Central memory CD4-positive, alpha-beta T cell (primary cell): ENCODE measurements at places on chromosomes 6 and 20.

- no peak for DNase-seq
These were observed 42.0 kb downstream of the BCAS1 start for GRCh38 chr20:54028276-54029011.

GRCh38 chr6:99641270-99641669 is 34.6 kb downstream of the PRDM13 start:
- no peak for DNase-seq

GRCh38 chr6:154261688-154262397 is 94.8 kb downstream of the IPCEF1 start:
- DNase-seq: no peak

DNA sequence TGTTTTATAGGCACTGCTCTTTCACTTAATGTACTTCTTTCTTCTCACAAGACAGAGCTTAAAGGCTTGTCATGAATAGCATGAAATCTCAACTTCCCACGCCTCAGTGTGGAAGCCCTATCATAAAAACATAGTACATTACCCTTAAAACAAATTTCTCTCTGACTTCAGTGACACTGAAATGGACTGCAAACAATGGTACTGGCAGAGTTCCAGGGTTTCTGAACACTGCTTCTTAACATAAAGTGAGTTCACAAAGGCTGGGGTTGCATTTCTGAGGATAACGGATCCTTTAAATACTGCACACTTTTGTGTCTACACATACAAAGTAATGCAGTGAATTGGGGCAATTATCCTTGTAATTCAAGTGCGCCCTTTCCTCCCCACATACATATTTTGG is 32.3 kb upstream of the PLEKHG1 start:
- DNase-seq: no peak

DNA sequence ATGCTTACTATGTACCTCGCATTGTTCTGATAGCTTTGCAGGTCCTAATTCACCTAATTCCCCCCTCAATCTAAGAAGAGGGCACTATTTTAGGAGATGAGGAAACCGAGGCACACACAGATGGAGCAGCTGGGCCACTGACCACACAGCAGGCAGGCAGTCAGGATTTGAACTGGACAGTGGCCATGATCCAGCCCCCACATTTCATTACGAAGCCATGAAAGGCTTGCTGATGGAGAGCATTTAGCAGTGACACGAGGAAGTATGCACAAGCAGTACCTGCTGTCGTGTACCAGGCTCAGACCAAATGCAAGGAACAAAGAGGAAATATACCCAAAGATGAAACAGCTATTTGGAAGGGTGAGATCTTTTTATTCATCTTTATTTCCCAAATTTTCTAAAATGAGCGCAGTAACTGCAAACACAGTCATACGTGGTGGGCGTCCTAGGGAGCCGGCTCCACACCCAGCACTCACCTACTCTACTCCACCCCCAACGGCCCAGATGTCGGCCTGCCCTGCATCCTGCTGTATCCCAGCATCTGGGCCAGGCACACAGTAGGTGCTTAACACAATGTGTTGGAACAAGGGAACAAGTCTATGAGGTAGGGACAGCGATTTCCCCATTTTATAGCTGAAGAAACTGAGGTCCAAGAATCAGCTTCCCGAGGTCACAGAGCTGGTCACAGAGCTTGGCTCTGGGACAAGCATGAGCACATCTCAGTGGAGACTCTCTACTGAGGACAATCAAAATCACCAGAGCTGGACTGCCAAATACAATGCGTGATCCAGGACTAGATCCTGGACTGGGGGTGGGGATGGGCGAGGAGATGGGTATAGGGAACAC is 15.0 kb downstream of the PREX1 start:
- no peak for DNase-seq

DNA sequence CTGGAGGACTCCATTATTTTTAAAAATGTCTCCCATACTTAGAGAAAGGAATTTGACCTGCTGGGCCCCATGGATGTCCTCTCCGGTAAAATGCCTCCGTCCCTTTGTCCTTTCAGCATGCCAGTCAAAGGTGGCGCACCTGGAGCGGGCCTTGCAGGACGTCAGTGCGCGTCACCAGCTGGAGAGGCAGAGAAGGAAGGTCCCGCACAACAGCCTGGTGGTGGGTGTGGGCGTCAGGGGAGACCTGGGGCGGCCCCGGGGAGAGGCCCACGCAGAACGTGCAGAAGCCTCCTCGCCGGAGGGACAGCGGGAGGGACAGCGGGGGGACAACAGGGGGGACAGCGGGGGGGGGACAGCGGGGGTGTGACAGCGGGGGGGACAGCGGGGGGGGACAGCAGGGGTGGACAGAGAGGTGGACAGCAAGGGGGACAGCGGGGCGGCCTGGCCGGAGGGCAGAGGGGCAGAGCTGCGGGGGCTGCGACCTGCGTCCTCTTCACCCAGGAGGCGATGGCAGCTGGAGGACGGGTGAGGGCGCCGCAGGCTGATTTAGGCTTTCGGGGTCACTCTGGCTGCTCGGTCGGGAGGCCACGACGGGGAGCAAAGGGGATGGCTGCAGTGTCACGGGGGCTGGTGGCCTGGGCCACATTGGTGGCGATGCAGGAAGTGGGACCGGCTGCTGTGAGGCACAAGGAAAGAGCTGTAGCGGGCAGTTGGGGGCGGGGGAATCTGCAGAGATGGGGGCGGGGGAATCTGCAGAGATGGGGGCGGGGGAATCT is 859 bp upstream of the KIF25 start:
- DNase-seq: no peak

GRCh38 chr6:129902681-129903080 is 41.6 kb upstream of the TMEM244 start:
- DNase-seq: no peak

DNA sequence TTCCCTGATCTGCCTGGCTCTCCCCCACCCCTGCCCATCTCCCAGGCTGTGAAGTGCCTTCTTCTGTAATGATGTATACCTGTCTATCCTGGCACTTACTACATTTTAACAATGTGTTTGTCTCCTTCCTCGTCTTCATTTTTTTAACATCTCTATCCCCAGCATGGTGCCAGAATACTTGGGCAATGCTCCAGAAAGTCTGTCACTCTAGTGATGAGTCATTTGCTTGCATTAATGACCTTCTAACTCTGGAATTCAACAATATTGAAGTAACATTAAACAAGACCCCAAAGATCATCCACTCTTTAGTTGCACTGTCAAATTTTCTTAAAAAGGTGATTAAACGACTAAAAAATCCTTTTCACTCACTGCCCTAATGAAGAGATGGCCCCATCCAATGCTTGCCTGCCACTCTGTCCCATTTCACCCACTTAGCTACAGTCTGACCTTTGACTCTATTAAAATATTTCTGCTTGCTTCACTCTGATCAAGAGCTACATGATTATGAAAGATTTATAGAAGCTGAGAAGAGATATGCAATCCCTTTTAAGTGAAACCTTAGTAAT is 7.7 kb upstream of the KLHL31 start:
- no peak for DNase-seq

- no peak for DNase-seq
These were observed 52.5 kb upstream of the CCN2 start for GRCh38 chr6:132003516-132004178.

DNA sequence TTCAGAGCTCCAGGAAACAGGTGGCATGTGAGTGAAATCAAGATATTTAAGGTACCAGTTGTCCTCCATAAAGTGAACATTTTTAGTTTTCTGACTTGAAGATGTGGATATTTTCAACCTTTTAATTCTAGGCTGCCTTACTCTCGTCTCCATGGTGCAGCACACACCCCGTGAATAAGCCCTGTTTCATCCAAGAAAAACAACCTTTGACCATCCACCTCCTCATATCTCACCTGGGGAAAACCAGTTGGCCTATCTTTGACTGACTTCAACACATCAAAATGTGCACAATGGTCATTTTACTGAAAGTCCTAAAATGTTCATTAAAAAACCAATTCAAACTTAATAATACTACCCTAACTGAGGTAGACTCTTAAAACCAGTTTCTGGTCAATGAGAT is 73.8 kb upstream of the CD2AP start:
- no peak for DNase-seq

DNA sequence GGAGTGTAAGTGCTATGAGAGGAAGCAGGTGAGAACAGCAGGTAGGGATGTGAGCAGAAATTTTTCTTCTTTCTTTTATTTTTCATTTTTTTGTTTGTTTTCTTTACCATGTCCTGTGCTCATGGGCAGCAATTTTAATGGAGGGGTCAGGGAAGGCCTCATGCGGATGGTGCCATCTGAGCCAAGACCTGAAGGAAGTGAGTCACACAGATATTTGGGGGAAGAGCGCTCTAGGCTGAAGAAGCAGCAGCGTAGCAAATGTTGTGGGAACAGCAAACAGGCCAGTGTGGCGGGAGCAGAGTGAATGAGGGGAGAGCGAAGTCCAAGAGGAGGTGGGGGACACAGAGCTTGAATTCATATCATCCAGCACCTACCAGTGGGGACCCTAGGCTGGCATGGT is 12.7 kb downstream of the SPDEF start:
- no peak for DNase-seq

GRCh38 chr20:2652724-2653555 is 508 bp downstream of the NOP56 start:
- no peak for DNase-seq

DNA sequence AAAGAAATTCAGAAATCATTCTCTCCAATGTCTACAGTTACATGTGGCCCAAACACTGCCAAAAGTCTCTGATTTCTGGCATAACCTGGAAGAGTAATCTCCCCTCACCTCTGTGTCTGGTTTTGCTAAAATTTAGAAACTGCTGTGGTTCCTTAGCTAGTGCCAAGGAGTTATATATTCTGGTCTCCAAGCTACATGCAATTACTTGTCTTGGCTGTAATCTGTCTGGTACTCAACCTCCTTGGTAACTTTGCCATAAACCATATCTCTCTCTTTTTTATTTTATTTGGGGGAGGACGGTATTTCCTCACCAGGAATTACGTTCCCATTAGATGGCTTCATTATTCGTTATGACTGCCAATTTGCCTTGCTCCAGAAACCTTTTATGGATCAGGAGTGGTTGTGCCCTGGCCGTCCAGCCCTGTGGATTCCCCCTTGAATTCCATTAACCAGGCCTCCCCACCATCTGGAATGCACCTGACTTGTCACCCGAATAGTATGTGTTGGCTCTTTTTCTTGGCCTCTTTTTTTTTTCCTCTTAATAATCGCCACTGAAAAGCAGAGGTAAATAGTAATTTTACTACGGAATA is 400.0 kb downstream of the CD83 start:
- DNase-seq: no peak

DNA sequence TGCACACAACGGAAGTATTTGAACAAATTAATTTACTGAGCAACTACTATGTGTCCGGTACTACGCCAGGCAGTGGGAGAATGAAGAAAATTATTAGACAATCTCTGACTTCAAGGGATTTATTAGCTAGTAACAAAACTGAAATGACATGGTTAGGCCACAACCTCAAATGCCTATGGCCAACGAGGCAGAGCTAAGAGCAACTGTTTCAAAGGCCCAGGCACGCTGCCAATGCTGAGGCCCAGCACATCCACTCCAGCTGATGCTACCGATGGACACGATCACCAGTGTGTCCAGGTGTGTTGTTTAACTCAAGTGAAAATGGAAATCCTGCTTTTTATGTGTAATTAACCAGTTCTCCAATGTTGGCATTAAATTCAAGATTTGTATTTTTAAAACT is 420.9 kb downstream of the PRKN start:
- DNase-seq: no peak

DNA sequence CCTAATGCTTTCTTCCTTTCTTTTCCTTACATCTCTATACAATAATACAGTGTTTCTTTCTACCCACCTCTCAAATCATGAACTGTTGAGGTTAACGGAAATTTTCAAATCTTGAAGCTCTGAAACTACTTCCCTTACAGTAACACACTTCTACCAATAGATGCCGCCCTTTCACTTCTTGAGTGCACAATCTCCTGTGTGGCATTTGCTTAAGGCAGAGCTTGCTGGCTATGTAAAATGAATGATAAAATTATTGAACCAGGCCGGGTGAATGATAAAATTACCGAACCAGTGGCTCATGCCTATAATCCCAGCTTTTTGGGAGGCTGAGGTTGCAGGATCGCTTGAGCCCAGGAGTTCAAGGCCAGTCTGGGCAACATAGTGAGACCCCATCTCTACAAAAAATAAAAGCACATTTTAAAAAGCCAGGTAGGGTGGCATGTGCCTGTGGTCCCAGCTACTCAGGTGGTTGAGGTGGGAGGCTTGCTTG is 56.8 kb downstream of the KCNS1 start:
- DNase-seq: peak; percentile 53

GRCh38 chr6:44430326-44430725 is 42.8 kb downstream of the CDC5L start:
- DNase-seq: no peak

DNA sequence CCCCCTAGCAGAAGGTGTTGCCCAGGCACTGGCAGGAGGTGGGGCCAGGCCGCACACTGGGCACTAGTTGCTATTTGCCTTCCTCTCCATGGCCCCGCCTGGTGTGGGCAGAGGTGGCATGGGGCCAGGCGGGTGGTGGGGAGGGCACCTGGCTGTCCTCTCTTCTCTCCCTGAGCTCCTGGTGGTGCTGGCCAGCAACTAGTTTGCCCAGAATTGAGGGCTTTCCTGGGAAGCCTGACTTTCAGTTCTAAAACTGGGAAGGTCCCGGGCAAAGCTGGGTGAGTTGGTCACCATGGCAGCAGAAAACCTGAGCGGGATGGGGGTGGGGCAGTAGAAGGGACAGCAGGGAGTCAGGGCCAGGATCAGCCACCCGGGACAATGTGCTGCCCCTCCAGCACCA is 48.2 kb downstream of the RBM38 start:
- no peak for DNase-seq

GRCh38 chr6:128233531-128233930 is 286.9 kb downstream of the PTPRK start:
- no peak for DNase-seq

- no peak for DNase-seq
These were observed 3.9 kb upstream of the SDCBP2 start for GRCh38 chr20:1332749-1333300.

GRCh38 chr6:134289204-134289575 is 28.7 kb downstream of the SGK1 start:
- DNase-seq: no peak

- no peak for DNase-seq
These were observed 211.7 kb downstream of the LMBRD1 start for GRCh38 chr6:69584913-69585729.

- DNase-seq: no peak
These were observed 158.7 kb upstream of the RSPO3 start for GRCh38 chr6:126959765-126960164.

DNA sequence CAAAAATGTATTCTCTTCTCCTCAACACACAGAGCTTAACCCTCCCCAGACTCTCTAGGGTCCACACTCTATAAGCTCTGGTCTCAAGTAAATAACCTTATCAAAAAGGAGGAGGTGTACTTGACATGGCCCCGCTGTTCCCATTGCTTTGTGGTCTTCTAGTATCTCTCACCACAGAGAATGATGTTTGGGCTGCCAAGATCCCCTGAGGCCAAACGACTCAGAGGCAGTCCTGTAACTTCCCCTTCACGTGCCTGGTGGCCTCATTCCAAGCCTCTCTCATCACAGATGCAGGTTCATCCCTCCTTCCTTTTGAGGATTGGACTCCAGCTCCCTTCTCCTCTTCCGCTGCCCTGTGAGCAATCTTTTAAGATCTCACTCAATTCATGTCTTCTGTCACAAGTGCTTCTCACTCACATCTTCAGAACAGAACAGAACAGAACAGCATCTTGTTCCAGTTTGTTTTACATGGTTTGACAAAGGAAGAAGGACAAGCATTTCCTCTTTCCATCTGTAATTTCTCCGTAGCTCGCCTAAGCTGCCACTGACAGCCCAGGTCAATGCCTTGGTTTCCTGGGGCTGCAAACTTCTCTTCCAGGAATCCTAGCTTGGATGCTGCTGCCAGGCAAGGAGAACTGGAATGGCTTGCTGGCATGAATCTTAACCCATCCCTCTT is 541.5 kb downstream of the CD83 start:
- no peak for DNase-seq
